ENCODE measurements at places on chromosomes 5 and 9.

DNA sequence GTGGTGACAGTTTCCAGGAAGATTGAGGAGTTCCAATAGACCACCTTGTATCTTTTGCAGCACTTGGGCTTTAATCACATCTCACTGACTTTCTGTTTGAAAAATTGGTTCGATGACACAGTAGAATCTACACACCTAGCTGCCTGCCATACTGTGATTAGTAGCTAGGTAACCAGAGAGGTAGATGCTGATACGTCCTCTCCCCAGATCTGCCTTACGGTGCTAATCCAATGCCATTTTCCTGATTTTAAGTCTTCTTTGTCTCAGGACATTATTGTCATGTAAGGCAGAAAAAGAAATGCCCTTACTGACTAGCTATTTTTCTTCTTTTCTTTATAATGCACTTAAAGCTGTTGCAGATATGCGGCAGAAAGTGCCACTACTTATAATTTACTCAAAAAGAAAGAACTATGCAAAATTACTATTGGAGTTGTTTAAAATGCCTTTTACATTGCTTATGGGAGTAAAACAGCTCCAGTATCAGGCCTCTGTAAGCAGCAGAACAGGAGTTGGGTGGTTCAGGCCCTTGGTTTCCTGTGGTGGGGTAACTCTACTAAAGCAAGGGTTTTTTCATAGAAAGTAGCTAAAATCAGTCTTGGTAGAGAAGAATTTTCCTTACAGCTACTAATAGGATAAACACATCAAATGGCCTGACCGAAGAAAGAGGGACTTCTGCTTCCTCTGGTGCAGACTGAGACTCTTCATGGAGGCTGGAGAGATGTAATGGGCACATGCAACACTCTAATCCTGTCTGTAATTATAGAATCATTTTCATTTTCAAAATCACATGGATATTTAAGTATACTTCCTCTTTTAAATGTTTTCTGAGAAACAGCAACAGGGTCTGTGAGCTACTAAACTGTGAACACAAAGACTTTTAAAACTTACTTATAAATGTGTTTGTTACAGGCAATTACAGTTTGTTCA is 177.2 kb downstream of the MAPKAP1 start:
- no peak for DNase-seq

DNA sequence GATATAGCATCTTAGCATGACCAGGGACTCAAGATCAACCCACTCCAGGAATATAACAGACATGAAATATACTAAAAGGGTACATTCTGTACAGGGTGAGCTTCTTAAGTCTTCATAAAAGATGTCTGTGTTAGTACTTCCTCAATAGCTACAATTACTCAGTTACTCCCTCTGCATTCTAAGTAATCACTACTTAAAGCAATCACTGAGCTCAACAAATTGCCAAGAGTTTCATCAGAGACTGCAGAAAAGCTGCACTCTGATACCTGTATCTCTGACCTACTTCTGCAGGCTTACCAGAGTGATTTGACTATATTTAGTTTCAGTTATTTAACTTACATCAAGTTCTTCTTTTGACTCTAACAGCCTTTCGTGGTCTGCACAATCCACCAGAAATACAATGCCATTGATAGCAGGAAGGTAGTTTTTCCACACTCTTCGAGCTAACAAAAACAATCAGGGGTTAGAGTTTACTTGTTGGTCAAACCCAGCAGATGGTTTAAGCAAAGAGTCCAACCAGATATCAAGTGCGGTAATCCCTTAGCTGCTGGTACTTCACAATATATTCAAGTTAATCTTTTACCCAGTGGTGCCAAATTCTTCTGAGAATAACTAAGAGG is 23.3 kb downstream of the SAR1B start:
- DNase-seq = no peak

GRCh38 chr9:72315510-72316311 is 49.3 kb downstream of the ZFAND5 start:
- DNase-seq = no peak

- no peak for DNase-seq
These were observed 51.4 kb downstream of the GTF3C4 start for GRCh38 chr9:132721661-132722060.

GRCh38 chr5:6637590-6637989 is 4.3 kb downstream of the SRD5A1 start:
- no peak for DNase-seq

DNA sequence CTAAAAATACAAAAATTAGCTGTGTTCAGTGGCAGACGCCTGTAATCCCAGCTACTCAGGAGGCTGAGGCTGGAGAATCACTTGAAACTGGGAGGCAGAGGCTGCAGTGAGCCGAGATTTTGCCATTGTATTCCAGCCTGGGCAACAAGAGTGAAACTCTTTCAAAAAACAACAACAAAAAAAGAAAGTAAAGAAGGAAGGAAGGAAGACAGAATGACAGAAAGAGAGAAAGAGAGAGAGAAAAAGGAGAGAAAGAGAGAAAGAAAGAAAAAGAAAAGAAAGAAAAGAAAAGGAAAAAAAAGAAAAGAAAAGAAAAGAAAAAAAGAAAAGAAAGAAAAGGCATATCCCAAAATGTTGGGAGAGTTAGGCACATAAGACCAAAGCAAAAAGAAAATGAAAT is 278.6 kb downstream of the CDH18 start:
- no peak for DNase-seq

All from iPS DF 19.7 (cell line).